ENCODE measurements at places on chromosomes 13 and 19.

- DNase-seq: no peak
These were observed 24.4 kb downstream of the MYO1F start for GRCh38 chr19:8552810-8553209.

GRCh38 chr13:50125304-50125553 is 110.0 kb downstream of the KCNRG start:
- DNase-seq: no peak

GRCh38 chr13:23953860-23954512 is 56.7 kb upstream of the C1QTNF9B start:
- no peak for DNase-seq

- DNase-seq: no peak
These were observed 140.5 kb downstream of the STK24 start for GRCh38 chr13:98436233-98436910.
